ENCODE measurements at places on chromosomes 11 and 22.

DNA sequence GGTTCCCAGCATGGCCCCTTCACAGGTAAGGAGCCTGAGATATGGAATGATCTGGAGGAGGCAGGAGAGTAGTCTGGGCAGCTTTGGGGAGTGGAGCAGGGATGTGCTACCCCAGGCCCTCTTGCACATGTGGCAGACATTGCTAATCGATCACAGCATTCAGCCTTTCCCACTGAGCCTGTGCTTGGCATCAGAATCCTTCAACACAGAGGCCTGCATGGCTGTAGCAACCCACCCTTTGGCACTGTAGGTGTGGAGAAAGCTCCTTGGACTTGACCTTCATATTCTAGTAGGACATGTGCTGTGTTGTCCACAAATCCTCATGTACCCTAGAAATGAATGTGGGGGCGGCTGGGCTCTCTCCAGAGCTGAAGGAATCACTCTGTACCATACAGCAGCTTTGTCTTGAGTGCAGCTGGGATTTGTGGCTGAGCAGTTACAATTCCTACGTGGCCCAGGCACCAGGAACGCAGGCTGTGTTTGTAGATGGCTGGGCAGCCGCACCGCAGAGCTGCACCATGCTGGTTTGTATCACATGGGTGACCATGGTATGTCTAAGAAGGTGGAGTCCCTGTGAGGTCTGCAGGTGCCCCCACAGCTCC is 21.8 kb upstream of the PPP6R3 start:
- DNase-seq, result no peak

DNA sequence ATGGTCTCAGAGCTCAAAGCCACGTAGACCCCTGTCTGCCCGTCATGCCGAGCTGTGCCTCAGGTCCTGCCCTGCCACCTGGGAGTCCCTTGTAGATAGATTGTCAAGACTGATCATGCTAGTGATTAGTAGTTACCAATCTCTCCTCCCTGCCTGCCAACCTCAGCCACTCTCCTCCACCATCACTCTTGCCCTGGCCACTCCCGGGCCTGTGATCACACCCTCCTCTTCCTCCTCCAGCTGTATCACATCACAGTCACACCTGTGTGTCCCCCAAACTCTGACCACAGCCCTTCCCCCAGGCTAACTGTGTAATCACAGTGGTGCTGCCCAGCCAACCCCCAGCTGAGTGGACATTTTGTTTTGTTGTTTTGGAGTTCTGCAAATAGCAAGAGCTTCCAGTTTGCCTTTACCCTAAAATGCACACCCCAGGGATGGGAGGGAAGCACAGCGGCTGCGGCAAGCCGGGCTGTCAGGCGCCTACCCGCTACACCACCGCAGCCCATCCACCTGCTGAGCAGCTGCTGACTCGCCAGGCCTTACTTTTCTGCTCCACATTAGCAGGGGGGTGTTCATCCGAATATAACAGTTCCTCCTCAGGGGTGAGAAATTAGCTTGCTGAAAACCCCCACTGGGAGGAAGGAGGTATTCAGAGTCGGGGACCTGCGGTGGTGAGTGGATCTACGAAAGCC is 45.8 kb downstream of the LRFN4 start:
- DNase-seq, result no peak

DNA sequence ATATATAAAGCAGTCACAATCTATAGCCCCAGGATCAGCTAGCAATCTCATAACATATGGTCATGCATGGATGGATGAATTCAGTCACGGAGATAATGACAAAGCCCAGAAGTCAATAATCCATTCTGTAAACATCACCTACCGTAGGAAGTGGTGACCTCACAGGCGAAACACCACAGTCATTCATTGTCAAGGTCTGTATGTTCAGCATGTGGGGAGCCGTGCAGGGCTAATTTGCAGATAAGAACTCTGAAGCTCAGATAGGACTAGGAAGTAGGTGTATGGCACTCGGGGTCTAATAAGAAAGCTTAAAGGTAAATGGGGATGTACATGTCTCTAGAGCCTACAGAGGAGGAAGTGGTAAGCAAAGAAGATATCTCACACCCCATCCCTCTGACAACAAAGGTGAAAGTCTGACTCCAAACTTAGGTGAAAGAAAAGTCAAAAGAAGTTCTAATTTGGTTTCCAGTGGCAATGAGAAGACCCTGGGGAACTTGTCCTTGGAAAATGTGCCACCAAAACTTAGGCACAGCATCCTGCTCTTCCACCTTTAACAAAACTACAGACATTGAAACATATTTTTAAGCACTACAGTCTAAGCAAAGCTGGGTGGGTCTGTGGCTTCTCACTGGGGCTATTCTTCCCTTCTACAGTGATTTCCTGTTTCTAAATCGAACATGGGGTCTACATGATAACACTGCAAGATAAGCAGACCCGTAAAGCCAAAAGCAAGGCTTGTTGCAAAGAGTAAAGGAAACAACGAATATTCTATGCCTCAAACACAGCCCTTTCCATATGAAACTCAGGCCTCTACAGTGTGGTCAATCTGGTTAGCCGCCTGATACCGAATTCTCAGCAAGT is 5.2 kb downstream of the CRTAM start:
- no peak for DNase-seq

GRCh38 chr22:45496451-45496941 is 6.2 kb upstream of the FBLN1 start:
- DNase-seq, result no peak

GRCh38 chr11:66448523-66448922 is 9.9 kb upstream of the MRPL11 start:
- DNase-seq, result no peak

DNA sequence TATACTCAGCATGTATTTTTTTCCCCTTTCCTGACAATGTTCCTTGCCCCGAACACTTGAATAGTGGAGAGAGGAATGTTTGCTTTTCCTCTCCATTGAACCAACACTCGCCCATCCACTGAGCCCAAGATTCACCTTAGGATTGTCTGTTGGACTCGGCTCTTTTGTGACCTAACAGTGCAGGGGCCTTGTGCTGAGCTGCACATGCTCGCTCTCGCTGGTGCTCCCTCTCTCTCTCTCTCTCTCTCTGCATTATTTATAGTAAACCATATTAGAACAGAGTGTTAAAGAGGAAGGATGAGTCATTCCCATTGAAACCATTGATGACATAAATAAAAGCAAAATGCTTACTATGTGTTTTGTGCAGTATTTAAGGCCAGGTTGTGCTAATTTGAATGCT is 20.7 kb downstream of the ZBTB16 start:
- DNase-seq, result no peak

DNA sequence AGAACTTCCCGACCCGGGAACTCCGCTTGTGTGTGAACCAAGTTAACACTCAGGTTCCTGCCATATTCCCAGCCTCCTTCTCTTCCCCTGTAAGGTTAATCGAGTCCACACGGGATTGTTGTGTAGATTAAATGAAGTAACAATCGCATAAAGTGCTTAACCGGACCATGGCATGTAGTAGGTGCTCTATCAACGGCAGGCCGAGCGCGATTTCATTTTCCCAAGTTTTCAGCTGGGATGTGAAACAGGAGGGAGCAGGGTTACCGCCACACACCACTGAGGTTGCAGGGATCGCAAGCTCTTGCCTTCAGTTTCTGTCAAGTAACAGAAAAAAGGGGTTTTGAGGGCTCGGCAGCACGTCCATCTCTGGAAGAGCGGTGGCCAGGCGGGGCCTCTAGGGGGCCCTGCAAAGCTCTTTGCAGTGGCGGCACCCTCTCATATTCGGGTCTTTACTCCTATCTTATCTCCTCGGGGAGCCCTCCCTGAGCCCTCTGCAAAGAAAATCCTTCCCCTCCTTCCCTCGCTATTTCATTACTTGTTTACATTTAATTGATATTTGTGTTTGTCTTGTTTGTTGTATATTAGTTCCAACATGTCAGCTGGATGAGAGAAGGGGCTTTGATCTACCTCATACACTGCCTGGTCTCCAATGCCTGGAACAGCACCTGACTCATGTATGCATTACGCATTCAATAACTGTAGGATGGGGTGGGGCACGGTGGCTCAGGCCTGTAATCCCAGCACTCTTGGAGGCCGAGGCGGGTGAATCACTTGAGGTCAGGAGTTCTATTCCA is 816 bp upstream of the PLEKHA7 start:
- DNase-seq, result no peak

- no peak for DNase-seq
These were observed 5.0 kb upstream of the PGA3 start for GRCh38 chr11:61198361-61198760.

- DNase-seq, result no peak
These were observed 129.1 kb downstream of the SNX19 start for GRCh38 chr11:130787092-130787616.

GRCh38 chr22:40726514-40726913 is 47.2 kb downstream of the MCHR1 start:
- no peak for DNase-seq

DNA sequence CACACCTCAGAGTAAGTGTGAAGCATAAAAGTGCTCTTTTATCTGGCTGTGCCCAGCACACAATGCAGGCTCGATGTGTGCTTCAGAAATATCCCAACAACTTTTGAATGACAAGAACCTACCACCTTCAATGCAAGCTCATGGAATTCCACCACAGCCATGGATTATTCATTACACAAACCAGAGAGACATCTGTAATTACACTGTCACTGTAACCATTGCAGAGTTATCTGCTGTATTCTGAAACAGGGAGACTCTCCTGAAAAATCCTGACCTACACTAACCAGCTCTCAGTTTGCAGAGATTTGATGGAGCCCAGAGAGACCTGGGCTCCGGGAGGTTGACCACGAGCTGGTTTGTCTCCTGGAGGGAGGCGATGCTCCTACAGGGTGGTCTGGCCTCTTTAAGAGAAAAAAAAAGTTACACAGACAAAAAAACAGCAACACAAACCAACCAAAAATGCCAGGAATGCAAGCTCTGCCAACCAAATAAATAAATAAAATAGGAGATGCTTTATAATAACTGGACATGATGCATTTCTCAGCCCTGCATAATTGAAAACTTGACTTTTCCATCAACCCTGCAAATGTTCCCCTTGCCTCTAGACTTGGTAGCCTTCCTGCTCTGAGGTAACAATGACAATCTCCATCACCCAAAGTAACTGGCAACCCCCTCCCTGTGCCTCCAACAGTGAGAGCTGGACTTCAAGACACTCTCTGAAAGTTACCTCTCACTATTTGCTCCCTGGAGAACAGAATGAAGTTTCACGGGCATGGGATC is 69.7 kb downstream of the ETS1 start:
- no peak for DNase-seq

DNA sequence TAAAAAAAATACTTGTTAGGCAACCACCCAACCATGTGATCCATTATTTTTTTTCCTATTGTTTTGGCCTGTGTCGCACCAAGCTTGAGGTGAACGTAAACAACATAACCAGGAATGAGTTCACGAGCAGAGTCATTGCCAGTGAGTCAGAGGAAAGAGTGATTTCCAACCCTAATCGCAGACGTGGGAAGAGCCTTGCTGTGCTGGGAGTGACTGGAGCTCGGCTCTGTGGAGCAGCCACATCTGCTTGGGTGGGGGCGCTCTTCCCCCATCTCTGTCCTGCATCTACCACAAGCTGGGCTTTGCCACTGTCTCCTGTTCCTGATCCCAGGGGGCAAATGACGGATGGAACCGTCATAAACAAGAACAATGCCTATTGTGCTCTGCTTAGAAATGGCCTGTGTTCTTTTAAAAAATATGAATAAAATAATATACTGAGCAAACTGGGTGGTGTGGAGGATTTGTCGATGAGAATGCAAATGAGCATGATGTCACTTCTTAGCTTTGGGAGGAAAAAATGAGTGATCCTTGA is 210.0 kb downstream of the KIRREL3 start:
- peak; percentile 71 for DNase-seq

GRCh38 chr11:125637840-125638239 is 12.9 kb downstream of the CHEK1 start:
- no peak for DNase-seq

GRCh38 chr11:5368502-5369043 is 15.0 kb upstream of the OR51M1 start:
- no peak for DNase-seq

- peak; percentile 11 for DNase-seq
These were observed 16.3 kb upstream of the GPR83 start for GRCh38 chr11:94417386-94417987.

- DNase-seq, result no peak
These were observed 74.1 kb upstream of the CEP126 start for GRCh38 chr11:101840704-101841103.

DNA sequence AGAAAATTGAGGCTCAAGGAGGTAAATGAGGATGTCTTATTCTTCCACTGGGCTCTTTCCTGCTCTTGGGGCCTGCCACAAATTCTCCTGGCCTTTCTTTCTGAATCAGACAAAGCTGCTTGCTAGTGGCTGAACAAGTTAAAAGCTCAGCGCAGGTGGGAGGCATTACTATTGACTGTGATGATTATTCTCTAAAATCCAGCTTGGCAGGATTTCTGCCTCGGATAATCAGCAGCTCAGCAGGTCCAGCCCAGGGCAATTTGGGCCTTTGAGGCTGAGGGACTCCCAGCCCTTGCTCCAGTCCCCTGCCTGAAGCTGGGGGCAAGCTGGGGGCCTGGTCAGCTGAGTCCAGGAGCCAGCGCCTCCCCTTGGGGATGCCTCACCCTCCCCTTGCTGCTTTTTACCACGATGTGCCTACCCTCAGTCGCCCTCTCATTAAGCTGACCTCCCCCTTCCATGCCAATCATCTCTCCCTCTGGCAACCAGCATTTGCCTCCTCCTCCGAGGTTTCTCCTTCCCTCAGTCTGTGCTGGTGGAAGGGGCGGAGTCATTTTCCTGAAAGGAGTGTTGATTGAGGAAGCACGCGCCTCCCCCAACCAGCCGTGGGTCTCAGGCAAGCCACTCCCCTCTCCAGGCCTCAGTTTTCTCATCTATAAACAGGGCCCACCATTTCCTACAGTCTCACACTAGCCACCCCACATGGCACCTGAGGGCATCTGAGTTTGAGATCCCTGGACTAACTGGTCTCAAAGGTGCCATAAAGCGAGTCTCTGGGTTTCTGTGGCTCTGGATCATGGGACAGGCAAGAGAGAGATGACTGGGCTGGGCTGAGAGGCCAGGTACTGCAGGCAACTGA is 60.6 kb upstream of the PRDM11 start:
- no peak for DNase-seq

DNA sequence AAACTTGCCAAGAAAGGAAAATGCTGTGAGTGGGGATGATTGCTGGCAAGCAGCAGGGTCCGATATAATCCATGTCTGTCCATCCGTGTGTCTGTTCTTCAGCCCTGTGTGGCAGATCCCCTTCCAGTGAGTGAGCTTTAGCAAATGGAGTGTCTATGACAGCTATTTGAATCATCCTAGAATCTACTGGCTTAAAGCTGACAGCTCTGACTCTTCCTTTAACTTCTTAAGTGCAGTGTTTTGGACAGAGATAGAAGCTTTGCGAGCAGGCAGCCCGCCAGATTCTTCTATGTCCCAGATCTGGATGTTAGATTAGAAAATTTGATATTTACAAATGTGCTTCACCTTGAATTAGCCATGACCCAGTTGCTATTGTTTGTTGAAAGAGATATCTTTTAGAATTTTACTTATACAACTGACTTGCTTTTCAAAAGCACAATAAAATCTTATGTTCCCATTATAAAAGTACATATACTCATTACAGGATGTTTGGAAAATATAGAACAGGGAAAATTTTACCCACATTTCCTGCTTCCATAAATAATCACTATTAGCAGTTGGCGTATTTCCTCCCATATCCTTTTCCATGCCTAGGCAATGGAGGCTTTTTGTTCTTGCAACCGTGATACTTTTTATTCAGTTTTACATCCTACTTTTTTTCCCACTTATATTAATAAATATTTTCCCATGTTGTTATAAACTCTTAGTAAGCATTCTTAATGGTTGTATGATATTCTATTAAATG is 124.5 kb downstream of the COMMD9 start:
- no peak for DNase-seq
